Activated T-cell treated with anti-CD3 and anti-CD28 coated beads for 48 hours (primary cell): ENCODE measurements at places on chromosomes 7 and 10.

GRCh38 chr10:36345807-36346206, 703.7 kb upstream of the FZD8 start:
- no peak for DNase-seq

- no peak for DNase-seq
These were observed 52.8 kb downstream of the CHN2 start for GRCh38 chr7:29247224-29247962.

GRCh38 chr10:124092860-124093773, at the start of gene CHST15:
Gene CHST15 (minus strand): TSS chr10:124093598. CDS start chr10:124046212, 47,386 bp downstream.
- DNase-seq, result no peak

DNA sequence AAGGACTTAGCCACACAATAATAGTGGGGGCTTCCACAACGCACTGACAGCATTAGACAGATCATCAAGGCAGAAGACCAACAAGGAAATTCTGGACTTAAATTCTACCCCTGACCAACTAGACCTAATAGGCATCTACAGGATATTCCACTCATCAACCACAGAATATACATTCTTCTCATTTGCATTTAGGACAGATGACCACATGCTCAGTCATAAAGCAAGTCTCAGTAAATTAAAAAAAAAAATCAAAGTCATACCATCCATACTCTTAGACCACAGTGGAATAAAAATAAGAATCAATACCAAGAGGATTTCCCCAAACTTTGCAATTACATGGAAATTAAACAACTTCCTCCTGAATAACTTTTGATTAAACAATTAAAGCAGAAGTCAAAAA, 155.9 kb downstream of the CDK14 start:
- DNase-seq, result no peak

DNA sequence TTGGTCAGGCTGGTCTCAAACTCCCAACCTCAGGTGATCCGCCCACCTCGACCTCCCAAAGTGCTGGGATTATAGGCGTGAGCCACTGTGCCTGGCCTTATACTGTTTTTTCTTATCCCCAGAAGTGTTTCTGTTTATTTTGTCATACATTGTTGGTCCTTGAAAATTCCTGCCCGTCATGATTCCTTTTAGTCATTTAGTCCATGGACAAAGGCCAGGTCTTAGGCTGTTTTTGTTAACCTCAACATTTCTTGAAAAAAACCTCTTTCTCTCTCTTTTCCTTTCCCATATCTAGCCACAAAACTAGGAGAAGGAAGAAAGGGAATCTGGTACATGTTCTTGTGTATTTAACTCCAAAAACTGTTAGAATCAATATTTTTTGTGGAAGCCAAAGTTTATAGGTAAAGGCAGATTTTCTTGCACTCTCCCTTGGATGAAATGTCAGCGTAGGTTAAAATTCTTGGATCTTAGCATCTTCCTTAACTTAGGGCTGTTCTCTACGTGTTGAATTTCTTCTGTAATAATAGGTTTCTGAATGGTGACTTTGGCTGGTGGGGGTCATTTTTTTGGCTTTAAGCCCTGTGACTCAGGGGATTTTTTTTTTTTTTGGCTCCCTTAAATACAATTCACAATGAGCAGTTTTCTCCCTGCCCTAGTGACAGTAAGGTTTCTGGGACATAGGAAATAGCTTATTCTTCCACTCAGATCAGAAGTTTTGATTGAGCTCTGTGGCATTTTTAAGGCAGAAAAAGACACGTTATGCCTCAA, 500.8 kb downstream of the AUTS2 start:
- no peak for DNase-seq

GRCh38 chr7:142311876-142312275, 54.0 kb upstream of the PRSS58 start:
- DNase-seq, result no peak

DNA sequence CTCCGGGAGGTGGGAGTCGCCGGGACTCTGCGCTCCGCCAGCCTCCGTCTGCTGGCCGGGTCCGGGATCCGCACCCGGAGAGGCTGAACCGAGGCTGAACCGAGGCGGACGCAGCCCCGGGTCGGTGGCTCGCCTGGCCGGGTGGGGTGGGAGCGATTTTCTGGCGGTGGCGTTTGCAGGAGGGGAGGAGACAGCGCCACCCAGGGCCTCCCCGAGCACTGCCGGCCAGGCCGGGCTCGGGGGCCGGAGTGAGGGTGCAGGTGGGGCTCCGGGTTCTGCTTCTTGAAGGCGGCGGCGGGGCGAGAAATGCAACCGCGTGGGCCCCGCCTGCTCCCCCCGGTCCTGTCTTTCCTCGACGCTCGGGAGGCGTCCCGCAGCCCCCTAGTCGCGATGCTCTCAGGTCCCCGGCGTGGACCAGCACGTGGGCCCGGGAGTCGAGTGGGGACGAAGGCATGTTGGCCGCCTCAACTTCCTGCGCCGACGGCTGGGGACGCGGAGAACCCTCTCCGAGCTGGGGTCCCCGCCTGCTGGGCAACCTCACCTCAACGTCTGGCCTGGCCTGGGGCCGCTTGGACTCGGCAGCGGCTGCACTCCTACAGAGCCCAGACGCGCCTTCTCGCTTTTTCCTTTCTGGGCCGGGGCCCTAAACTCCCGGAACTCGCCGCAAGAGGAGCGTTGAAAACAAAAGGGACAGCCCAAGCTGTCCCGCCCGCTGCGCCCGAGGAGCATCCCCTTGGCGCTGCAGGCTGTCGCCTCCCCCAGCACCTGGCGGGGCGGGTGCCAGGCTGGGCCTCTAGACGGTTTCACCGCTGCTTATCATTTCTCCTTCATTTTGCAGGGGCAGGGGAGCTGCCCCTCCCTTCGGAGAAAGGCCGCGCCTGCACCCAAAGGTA, 25.2 kb upstream of the VAX1 start:
- DNase-seq, result no peak

DNA sequence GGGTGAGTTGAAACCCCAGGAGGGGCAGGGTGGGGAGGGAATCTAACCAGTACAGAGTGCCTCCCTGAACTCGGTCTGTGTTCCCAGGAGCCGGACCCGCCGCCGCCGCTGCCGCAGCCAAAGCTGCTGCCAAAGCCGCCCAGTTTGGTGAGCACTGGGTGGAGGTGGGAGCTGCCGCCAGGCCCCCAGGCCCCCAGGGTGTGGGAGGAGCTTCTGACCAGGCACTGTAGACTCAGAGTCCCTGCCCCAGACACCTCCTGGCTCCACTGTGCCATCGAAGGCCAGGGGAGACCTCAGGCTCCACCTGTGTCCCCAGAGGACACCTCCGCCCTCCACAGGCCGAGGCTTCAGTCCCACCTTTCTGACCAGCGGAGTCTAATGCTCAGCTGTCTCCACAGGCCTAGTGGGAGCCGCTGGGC, 20.4 kb upstream of the LIMK1 start:
- no peak for DNase-seq

DNA sequence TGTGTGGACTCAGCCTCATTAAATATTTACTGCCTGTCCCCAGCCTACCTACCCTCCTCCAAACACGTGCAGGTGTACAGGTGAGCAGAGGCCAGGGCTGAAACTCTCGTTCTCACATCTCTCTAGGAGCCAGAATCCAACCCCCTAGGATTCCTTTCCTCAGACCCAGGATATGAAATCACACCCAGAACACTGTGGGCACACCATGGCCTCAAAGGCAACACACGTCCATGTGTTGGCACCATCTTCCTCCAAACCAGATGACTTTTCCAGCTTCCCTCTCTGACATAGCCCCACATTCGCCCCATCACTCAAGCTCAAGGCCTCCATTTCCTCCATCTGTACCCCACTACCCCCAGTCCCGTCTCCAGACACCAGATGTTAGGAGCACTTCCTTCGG, 51.8 kb upstream of the DUSP5 start:
- DNase-seq, result no peak

DNA sequence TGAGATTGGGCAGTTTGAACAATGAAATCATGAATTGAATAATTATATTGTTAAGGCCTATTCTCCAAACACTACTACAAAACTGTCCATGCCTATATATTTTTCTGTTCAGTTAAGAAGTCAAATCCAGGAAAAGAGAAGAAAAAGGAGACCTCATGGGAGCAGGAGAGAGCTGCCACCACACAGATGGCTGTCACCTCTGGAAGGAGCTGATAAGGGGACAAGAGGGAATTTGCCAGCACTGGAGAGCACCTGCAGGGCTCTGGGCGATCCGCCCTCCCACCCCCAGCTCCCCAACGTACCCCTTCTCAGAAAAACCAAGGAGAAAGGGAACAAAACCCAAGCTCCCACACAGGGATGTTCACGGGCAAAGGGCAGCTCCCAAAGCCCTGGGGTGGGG, 227.8 kb downstream of the TNS3 start:
- no peak for DNase-seq

- no peak for DNase-seq
These were observed 21.4 kb downstream of the STAMBPL1 start for GRCh38 chr10:88901206-88901983.

GRCh38 chr7:105622106-105622731, 40.9 kb upstream of the EFCAB10 start:
- no peak for DNase-seq

GRCh38 chr10:36603688-36604087, 521.7 kb upstream of the ANKRD30A start:
- no peak for DNase-seq

- DNase-seq, result no peak
These were observed 69.8 kb upstream of the KMT2C start for GRCh38 chr7:152505606-152506005.
